NCI-H1436 treated with DMSO at 0.1 percent for 48 hours (cell line): ENCODE measurements at places on chromosomes 3 and 15.

GRCh38 chr3:52385157-52385556, 59.7 kb downstream of the SEMA3G start:
- DNase-seq, result no peak

- DNase-seq, result no peak
Observed at GRCh38 chr15:45645026-45645980, 10.5 kb downstream of the SQOR start.

DNA sequence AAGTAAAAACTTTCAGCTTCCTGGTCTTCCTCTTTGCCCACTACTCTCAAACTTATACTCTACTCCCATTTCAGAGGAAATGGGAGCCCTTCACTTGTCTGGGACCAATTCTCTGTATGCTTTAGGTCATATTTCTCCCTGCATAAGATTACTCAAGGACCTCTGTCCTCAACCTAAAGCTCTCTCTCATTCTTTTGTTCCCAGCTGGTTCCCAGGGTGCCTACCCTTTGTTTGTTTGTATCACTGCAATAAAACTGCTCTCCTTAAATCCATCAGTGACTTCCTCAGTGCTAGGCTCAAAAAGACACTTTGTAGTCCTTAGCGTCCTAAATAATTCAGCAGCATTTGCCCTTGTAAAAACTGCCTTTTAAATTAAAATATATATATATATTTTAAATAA, 2.9 kb downstream of the NGRN start:
- no peak for DNase-seq

- no peak for DNase-seq
Observed at GRCh38 chr15:90812958-90813265, 55.5 kb upstream of the FURIN start.

DNA sequence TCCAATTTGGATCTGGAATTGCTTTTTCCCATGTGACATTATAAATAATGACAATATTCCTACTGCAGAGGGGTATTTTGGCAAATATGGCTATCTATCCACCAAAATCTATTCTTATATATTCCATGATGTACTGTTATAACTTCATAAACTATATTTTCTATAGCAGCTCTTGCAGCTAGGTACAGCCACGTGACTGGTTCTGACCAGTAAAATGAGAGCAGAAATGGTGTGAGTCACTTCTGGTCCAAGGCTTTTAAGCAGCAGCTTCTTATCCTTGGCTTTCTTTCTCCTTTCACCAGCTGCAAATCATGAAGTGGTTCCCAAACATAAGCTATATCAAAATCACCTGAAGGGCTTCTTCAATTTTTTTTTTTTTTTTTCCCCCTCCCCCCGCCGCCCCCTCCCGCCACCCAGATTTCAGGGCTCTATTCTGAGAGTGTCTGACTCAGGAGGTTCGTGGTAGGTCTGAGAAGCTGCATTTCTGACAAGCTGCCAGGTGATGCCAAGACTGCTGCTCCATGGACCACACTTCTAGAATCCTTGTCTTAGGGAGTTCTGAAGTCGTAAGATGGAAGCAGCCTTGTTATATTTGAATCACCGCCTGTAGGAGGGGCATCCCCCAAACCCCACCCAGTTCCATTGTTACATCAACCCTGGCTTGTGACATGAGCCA, 357.5 kb downstream of the CHST2 start:
- no peak for DNase-seq

DNA sequence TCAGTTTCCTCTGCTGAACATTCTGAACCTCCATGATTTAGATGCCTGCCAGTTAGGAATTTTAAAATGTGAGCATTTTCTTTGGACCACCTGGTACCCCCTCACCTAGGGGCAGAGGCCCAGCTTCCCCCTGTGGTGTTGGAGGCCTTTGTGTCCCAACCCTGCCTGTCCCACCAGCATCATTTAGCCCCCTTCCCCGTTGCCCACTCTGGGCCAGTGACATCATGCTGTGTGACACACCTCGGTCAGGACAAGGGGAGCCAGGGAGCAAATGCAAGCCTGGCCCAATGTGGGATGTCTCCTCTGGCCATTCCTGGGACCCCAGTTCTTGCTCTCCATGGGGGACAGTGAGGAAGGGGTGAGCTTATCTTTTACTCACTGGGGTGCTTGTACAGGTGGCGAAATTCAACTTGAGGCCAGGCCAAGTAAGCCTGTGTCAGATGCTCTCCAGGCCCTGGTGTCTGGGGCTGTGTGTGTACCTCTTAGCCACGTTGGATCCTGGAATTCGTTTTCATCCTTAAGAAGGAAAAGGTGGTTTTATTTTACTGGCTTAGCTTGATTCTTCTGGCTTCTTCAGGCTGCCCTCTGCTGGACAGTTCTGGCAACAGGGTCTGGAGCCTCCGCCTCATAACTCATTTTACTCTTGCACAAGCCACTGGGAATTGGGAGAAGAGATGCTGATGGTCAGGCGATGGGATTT, 49.7 kb upstream of the MYZAP start:
- DNase-seq, result no peak

DNA sequence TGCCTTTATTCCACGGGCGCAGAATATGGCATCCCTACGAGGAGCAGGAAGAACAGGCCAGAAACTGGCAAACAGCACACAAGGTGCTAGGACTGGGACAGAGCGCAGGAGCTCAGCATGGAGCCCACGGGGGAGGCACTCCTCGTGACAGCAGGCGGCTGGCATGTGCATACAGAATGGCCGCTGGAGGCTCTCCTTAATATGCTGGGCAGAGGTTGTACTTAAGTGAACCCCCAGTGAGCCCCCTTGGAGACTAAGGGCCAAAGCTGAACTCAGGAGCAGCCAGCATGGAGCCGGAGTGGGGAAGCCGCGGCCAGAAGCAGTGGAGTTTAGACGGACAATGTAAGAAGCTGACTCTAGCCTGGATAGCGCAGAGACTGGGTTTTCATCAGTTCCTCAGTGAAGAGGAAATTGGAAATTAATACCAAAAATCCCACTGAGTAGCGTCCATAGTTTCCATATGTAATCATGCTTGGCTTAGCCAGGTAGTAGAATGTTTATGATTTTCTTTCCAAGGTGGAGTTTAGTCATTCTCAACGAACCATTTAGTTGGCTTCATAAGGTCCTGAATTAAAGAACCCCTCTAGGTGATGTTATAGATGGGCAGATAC, 69.4 kb downstream of the EPHB3 start:
- DNase-seq, result no peak
